ENCODE measurements at places on chromosomes 6 and 20.

DNA sequence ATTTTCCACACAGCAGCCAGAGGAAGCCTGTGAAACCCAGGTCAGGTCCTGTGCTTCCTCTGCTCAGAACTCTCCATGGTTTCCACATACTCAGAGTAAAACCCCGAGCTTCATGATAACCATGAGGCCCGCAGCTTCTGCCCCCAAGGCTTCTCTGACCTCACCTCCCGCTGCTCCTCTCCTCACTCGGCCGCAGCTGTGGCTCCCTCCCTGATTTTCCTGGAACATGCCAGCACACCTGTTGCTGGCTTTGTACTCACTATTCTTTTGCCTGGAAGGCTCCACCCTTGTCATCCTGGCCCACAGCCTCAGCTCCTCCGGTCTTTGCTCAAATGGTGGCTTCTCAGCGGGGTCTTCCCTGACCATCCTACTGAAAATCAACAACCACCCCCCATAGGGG lies 341.7 kb downstream of the PREX1 start:
- no peak for DNase-seq

DNA sequence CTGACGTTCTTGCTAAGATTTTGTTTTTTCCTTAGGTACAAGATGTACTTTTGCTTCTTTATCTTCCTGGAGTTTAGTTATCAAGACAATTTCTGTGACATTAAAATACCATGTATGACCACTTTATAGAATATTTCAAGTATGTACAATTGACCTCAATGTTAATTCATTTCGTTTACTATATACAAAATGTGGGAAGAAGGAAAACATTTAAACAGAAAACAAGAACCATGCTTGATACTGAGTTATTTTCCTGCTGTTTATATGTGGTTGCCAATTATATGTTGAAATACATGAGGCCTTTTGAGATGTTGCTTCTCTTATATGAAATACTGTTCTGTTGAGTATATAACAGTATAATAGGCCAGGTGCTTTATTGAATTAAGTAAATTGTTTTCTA lies 184.3 kb downstream of the JARID2 start:
- DNase-seq = no peak

DNA sequence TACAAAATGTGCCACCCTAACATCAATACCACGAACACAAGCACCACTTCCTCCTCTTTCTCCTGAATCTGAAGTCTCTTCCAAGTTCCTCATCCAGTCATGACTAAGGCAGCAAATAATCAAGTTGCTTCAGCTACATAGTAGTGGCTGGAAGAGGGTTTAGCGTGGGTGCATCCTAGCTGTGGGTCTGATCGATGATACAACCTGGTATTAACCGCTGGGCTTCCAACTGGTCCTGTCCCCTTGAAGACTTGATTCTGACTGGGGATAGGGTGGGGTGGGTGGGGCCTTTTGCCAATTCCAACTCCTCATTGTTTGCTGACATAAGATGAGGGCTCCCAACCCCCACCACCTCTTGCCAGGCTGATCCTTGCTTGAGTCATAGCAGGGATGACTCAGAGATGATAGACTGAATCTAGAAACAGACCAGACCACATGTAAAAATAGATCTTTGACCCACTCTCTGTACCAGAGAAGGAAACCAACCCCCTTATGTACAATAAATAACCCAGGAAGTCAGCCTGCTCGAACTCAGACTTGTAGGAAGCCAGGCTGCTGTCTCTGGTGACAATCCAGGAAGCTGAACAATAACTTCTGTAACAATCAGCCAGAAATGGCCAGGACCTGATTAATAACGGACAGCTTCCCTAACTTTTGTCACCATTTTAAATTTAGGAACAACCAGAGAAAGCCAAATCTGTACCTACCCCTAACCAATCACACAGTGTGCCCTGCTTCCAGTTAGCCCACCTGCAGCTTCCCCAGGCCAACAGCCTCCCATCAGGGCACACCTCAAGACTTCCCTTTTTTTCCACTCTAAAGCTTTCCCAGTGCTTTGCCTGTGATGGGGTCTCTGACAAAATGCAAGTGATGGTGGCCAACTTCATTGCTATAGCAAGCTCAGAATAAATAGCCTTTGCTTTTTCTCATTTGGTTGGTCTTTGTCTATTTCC lies 68.9 kb upstream of the FAM184A start:
- peak; percentile 95 for DNase-seq

DNA sequence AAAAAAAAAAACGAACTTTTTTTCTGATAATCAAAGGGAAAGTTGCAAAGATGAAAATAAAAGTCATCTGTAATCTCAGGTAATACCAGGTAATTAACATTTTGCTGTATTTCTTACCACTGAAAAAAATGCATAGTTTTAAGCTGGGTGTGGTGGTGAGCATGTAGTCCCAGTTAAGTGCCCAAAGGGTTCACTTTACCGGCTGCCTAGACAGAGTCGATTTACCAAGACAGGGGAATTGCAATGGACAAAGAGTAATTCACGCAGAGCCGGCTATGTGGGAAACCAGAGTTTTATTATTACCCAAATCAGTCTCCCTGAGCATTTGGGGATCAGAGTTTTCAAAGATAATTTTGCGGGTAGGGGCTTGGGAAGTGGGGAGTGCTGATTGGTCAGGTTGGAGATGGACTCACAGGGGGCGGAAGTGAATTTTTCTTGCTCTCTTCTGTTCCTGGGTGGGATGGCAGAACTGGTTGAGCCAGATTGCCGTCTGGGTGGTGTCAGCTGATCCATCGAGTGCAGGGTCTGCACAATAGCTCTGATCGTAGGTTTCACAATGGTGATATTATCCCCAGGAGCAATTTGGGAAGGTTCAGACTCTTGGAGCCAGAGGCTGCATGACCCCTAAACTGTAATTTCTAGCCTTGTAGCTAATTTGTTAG lies 51.9 kb downstream of the RPF2 start:
- DNase-seq = no peak

GRCh38 chr20:34834459-34834893 lies 9.0 kb upstream of the NCOA6 start:
- peak; percentile 41 for DNase-seq

GRCh38 chr6:3719462-3720308 lies 31.8 kb downstream of the PXDC1 start:
- no peak for DNase-seq

DNA sequence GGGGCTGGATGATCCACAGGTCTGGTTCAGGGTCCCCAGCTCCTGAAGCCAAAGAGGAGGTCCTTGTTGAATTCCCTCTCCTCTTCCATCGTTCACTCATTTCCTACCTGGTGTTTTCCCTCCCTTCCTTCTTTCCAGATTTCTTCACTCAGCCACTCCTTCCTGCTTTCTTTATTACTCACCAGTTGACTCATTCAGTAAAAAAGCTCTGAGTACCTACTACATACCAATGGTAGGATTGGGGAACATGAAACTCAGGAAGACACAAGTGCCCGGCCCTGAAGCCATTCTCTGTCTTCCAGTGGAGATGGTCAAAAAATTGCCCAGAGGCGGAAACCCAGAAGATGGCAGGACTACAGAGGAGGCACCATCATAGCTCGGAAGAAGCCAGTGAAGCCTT lies 11.9 kb upstream of the NSFL1C start:
- peak; percentile 65 for DNase-seq

DNA sequence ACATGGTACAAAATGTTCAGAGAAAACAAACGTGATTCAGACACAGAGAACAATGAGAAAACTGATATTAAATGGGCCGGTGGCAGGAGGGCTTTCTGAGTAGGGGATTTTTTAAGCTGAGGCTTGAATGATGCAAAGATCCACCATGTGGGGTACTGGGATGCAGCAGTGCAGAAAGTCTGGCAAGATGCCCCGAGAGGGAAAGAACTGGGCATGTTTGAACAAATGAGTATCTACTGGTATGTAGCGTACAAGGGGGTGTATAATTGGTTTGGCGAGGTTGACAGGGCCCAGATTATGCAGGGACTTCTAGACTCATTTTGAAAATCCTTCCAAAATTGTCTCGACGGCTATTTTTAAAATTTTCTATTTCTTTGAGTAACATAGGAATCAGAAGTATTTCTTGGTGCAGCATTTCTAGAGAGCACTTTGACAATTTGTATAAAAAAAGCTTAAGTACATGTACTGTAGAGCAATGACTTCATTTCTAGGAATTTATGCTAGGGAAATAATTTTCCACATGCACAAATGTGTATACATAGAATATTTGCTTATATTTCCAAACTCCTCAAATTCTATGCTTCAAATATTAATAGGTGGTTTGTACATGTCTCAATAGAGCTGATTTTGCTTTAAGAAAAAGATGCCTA lies 119.6 kb upstream of the DOK5 start:
- DNase-seq = no peak

GRCh38 chr6:10837009-10837621 lies 1.2 kb downstream of the MAK start:
- peak; percentile 26 for DNase-seq

DNA sequence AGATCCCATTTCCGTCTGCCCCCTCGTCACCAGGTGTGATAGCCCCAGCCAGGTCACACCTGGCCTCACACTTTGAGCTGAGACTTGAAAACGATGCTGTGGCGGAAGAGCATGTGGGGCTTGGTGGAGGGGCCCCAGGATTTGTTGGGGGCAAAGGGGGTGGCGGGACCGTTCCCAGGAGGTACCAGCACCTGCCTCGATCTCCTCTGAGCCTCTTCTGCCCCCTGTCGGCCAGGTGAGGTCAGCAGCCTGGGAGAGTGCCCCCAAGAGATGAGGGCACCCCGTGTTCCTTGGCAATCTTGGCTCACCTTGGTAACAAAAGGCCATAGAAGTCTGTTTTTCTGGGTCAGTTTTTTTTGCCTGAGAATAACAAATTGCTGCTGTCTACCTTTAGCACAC lies 25.4 kb downstream of the SPATA2 start:
- DNase-seq = no peak

- no peak for DNase-seq
Observed at GRCh38 chr6:25251426-25251825, 27.7 kb upstream of the CARMIL1 start.

GRCh38 chr6:49030251-49031020 lies 432.6 kb downstream of the MMUT start:
- no peak for DNase-seq

GRCh38 chr6:43790031-43790430 lies 20.0 kb downstream of the VEGFA start:
- no peak for DNase-seq

DNA sequence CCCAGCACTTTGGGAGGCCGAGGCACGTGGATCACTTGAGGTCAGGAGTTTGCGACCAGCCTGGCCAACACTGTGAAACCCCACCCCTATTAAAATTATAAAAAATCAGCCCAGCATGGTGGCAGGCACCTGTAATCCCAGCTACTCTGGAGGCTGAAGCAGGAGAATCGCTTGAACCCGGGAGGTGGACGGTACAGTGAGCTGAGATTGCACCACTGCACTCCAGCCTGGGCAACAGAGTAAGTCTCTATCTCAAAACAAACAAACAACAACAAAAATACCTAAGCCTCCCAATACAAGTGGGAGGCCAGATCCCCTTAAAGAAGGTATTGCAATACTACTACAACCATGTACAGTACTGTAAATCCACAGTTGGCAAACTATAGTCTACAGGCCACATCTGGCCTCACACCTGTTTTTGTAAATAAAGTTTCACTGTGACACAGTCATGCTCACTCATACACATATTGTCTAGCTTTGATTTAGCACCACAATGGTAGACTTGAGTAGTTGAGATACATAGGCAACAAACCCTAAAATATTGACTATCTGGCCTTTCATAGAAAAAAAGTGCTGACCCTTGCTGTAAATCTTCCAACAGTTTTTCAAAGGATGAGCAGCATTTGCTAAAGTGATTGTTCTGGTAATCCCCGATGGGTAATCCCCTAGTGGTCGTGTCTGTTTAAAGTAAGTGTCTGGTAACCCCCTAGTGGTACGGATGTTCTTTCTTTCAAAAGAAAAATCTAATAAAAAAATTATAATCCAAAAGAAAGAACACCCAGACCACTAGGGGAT lies 202.0 kb downstream of the RNGTT start:
- DNase-seq = no peak

- DNase-seq = no peak
Observed at GRCh38 chr6:128240024-128240428, 280.4 kb downstream of the PTPRK start.

DNA sequence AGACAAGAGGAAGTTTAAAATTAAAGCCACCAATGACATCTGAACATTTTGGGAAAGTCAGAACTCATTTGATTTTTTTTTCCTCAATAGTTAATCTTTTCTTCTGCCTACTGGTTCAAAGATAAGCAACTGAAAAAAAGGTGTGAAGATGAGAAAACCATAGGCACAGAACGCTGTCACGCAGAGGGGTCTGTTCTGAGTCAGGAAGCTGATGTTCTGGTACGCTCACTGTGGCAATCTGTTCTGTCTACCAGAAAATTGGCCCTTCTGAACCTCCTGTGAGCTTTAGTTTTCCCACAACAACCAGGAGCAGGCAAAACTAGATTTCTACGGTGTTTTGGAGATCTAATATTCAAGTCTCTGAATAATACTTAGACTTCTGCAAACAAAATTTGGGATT lies 76.7 kb upstream of the ADGRG6 start:
- DNase-seq = no peak

GRCh38 chr20:45888681-45889080 lies 1.3 kb upstream of the SPATA25 start:
- DNase-seq = no peak

DNA sequence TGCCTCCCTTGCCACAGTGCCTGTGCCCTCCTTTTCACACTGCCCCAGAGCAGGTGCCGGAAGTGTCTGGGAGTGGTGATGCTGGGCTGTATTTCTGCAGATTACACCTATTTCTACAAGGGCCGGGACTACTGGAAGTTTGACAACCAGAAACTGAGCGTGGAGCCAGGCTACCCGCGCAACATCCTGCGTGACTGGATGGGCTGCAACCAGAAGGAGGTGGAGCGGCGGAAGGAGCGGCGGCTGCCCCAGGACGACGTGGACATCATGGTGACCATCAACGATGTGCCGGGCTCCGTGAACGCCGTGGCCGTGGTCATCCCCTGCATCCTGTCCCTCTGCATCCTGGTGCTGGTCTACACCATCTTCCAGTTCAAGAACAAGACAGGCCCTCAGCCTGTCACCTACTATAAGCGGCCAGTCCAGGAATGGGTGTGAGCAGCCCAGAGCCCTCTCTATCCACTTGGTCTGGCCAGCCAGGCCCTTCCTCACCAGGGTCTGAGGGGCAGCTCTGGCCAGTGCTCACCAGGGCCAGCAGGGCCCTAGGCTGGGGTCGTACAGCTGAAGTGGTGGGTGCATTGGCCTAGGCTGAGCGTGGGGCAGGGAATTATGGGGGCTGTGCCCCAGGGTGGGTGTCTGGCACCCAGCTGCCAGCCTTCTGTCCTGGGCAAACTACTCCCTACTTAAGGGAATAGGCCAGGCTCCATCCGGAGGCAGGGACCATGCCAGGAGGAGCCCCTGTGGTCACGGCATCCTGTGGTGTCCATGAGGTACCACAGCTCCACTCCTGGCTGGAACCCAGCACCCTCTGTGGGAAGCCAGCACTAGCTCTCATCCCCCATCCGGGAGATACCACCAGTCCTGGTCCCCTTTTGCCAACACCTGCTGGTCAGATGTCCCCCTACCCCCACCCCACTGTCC lies 3.5 kb downstream of the MMP24OS start:
- no peak for DNase-seq

GRCh38 chr6:11315743-11316437 lies 83.4 kb upstream of the NEDD9 start:
- peak; percentile 50 for DNase-seq

GRCh38 chr6:15586503-15586902 lies 76.3 kb downstream of the DTNBP1 start:
- no peak for DNase-seq

GRCh38 chr6:29567991-29568390 lies 8.5 kb upstream of the UBD start:
- no peak for DNase-seq

GRCh38 chr6:36244641-36245280 lies 25.1 kb upstream of the PNPLA1 start:
- DNase-seq = no peak

GRCh38 chr6:139030228-139030963 lies 1.9 kb downstream of the ABRACL start:
- no peak for DNase-seq
